ENCODE measurements at places on chromosomes 13 and 19.

DNA sequence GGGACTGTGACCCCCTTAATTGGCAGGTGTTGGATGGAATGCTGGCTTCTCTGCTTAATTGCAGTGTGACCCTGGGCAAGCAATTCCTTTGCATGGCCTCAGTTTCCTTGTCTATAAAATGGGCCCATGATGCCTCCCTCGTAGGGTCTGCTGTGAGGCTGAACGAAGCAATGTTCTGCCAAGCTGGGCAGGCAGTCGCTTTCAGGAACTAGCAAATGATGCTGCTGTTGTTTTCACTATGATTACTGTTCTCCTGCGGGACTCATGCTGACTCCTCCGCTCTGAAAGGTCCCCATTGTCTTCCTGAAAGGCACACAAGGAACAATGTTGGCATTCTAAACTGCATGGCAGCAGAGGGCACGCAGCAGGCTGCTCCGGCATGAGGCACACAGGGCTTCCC lies 6.8 kb downstream of the BICRA start:
- DNase-seq: no peak

DNA sequence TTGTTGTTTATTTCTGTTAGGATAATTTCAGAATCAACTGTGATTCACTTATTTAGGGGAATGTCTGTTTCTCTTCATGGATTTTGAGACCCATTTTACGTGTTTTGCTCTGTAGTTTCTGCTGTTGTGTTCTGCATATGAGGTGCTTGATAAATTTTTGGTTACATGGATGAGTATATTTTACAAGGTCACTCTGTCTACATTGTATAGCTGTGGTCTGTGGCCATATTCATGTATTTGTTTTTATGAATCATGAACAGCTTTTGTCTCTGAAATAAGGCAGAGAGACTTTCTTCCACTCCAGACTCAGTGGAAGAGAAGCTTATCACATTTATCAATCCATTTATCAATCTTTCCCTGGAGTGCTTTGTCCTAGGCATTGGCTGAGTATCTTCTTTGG lies 56.6 kb downstream of the PDS5B start:
- DNase-seq: no peak

GRCh38 chr19:46435009-46435408 lies 6.3 kb upstream of the PNMA8C start:
- no peak for DNase-seq

DNA sequence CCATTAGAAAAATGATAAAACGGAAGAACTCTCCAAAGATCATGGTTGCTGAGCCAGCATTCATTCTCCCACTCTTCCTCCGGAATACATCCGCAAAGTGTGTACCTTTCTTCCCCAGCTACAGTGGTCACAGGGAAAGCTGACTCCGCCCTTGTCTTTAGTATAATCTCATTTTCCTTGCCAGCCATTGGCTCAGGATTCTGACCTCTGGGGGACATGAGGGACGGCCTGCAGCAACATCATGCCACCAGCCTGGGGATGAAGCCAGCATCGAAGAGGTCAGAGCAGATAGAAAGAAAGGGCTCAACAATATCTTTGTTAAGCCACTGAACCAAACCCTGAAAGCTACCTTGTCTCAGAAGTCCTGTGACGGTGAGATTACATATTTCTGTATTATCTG lies 46.3 kb upstream of the TPP2 start:
- DNase-seq: no peak

DNA sequence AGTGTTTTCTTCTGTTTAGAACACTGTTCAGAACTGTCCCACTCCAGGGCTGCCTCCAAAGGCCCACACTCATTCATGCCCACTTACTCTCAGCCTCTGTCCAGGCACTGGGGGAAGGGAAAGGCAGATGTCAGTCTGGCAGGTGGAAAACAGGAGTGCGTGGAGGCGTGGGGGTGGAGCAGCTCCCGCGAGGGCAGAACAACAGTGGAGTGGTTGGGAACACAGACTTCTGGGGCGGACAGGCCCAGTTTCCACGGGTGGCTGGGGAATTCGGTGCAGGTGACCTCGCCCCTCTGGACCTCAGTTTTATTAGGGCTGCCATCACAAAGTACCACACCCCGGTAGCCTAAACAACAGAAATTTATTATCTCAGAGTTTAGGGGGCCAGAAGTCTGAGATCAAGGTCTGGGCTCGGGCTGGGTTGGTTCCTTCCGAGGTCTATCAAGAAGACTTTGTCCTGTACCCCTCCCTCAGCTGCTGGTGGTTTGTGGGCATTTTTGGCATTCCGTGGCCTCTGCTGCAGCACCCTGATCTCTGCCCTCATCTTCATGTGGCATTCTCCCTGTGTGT lies 59.7 kb downstream of the SIPA1L3 start:
- DNase-seq: no peak

GRCh38 chr13:36674337-36675212 lies 755 bp downstream of the SERTM1 start:
- no peak for DNase-seq

Measured in HS-5 (cell line).